ENCODE measurements at places on chromosomes 13 and 19. TPM values are rescaled to one million over a fixed set of nuclear protein-coding genes. Genes with fewer than 3 reads are reported as not detected.
A peak's percentile ranks its signal among the peaks of the same experiment; 100 is the strongest.

DNA sequence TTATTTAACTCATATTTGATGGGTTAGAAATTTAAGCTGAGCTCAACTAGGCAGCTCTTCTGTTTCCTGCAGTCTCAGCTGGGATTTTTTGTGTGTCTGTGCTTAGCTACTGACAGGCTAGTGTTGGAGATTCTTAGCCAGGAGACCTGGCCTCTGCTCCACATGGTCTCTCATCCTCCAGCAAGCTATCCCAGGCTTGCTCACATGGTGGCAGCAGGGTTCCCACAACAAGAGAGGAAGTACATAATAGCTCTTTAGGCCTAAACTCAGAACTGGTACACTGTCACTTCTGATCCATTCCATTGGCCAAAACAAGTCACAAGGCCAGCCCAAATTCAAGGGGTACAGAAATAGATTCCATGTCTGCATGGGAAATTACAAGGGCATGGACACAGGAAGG is 406.2 kb downstream of the SUCLA2 start:
- no peak overlapping the region for H3K4me3 ChIP-seq
- no peak for DNase-seq
- H3K4me1 ChIP-seq: no peaks in the 10 kb centered on the region
- no peak overlapping the region for H3K27ac ChIP-seq

DNA sequence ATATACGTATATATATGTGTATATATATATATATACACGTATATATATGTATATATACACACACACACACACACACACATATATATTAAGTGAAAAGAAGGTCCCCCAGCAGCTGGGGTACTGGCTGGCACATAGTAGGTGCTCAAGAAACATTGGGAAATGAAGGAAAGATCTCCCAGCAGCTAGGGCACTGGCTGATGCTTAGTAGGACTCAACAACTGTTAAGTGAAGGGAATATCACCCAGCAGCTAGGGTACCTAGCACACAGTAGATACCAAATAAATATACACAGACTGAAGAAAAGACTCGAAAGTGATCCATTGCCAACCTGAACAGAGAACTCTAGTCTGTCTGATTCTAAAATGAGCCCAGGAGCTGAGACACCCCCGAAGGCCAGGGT is 12.2 kb downstream of the PODNL1 start:
- no peak for DNase-seq
- H3K4me1 ChIP-seq: no peaks in the 10 kb centered on the region
- H3K27ac ChIP-seq: no peak overlapping the region
- no peaks in the 10 kb centered on the region for H3K27me3 ChIP-seq

- peaks cover 25% of the 10 kb centered on the region for H3K4me1 ChIP-seq
- H3K4me3 ChIP-seq: peak within 1 kb of the TSS; percentile 44
- H3K27me3 ChIP-seq: no peaks in the 10 kb centered on the region
- peak within 1 kb of the TSS; percentile 45 for H3K27ac ChIP-seq
Observed at GRCh38 chr13:46387064-46387851, at the start of gene RUBCNL. Gene RUBCNL, minus strand, starts transcription at chr13:46387252. Its CDS starts 14,777 bp downstream, at chr13:46372475.

DNA sequence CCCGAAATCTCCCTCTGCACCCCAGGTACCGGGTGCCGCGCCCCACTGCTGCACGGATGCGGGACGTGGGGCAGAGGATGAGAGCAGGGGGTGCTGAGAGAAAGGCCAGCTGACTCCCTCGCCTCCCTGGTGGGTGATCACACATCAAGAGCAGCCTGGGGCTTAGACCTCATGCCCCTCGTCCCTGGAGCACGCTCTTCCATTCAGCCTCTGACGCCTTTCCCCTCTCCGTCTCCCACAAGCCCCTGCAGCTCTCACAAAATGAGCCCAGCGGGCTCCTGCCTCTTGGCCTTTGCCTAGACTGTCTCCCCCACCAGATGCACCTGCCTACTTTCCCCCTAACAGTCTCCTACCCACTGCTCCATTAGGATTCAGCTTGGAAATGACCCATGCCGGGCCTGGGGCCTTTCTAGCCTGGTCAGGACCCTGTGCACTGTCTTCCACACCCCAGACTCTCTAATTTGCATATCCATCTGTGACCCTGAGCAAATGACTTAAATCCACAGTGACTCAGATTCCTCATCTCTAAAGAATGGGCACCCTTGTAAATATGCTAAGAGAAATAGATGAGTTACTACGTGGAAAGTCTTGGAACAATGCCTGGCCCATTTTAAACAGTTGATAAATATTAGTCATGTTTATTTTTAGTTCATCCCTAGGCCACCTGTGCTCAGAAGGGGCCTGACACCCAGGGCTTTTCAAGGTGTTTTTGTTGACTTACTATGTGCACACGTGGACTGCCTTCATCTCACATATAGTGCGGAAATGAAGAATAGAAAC is 582 bp upstream of the PTPRH start:
- H3K4me3 ChIP-seq: no peak overlapping the region
- peaks cover 7% of the 10 kb centered on the region for H3K4me1 ChIP-seq
- no peak for DNase-seq
- H3K27ac ChIP-seq: no peak overlapping the region

DNA sequence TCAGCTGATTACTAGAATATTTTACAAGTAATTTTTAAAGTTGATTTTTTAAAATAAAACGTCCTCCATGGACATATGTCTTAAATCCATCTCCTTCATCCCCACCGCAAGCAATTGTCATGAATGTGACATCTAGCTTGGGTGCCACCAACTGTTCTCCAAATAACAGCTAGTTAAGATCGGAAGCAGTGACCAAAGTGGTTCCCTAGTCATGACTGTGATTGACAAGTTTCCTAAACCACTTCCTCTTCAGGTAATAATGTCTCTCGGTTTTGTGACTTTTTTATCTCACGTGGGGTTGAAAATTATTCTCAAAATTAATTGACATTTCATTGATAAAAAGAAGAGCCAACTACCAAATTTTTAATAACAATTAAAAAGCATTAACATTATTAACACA is 135.3 kb upstream of the MIR17HG start:
- no peak overlapping the region for H3K27ac ChIP-seq
- H3K36me3 ChIP-seq: no peaks in the 10 kb centered on the region
- peaks cover 3% of the 10 kb centered on the region for H3K27me3 ChIP-seq
- no peak overlapping the region for H3K4me3 ChIP-seq
- no peak for DNase-seq

- no peak for DNase-seq
- H3K4me3 ChIP-seq: no peak overlapping the region
- no peaks in the 10 kb centered on the region for H3K4me1 ChIP-seq
- H3K36me3 ChIP-seq: no peaks in the 10 kb centered on the region
- H3K27me3 ChIP-seq: no peaks in the 10 kb centered on the region
Observed at GRCh38 chr13:73922493-73923393, 211.5 kb downstream of the KLF12 start.

DNA sequence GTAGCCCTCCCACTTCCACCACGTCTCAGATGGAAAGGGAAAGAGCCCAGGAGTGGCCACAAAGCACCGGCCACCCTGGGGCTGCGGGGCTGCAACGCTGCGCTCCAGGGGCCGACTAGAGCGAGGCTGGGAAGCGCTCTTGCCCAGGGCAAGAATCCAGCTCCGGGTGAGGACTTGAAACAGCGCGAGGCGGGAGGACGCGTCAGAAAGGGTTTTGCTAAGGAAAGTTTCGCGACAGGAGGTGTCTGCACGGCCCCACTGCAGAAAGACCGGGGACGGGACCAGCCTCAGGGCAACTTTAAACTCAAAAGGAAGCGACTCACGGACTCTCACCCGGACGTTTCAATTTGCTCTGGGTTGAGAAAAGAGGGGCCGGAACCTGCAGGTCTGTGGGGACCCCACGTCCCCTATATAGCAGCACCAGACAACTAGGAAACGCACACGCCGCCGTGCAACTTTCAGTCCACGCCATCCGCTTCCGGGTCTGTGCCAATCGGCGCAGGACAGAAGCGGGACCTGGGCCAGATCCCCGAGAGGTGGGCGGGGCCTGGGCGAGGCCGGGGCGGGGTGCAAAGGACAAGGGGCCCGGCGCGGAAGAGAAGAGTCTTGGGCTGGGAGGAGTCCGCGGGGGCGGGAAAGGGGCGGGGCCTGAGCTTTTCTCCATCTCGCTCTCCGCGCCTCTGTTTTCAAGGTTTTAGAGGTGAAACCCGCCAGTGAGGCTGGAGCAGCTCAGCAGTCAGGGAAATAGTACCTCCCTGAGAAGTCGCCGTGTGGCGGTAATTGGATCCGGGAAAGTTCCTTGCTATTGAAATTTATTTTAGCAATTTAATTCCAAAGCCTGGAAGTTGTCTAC is at the start of gene ZNF816:
Gene ZNF816, minus strand, starts transcription at position 488 of the 853 bp plus-strand sequence. CDS start 6,792 bp downstream, outside the sequence.
- H3K27me3 ChIP-seq: no peaks in the 10 kb centered on the region
- H3K27ac ChIP-seq: peak within 1 kb of the TSS; percentile 66

DNA sequence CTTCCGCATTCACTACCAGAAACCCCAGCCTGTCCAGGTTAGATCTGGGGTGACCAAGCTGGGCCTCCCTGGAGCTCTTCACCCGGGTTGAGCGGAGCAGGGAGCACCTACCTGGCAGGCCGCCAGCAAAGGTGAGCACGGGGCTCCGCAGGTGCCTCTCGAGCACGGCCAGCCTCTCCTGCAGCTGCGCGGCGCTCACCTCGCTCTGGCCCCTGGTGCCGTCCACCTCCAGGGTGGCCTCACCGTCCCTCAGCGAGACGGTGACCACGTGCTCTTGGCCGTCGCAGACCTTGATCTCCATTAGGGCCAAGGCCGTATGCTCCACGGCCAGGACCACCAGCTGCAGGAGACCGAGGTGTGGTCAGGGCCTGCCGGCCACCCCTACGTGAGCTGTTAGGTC is 42.0 kb downstream of the GAS6 start:
- no peak overlapping the region for H3K4me3 ChIP-seq
- H3K4me1 ChIP-seq: peaks cover 3% of the 10 kb centered on the region
- no peaks in the 10 kb centered on the region for H3K36me3 ChIP-seq

- no peaks in the 10 kb centered on the region for H3K27me3 ChIP-seq
- no peak for DNase-seq
- H3K4me3 ChIP-seq: no peak overlapping the region
- no peak overlapping the region for H3K27ac ChIP-seq
- H3K36me3 ChIP-seq: peaks cover 63% of the 10 kb centered on the region
Observed at GRCh38 chr13:114035186-114035582, 61.3 kb upstream of the C13orf46 start.

DNA sequence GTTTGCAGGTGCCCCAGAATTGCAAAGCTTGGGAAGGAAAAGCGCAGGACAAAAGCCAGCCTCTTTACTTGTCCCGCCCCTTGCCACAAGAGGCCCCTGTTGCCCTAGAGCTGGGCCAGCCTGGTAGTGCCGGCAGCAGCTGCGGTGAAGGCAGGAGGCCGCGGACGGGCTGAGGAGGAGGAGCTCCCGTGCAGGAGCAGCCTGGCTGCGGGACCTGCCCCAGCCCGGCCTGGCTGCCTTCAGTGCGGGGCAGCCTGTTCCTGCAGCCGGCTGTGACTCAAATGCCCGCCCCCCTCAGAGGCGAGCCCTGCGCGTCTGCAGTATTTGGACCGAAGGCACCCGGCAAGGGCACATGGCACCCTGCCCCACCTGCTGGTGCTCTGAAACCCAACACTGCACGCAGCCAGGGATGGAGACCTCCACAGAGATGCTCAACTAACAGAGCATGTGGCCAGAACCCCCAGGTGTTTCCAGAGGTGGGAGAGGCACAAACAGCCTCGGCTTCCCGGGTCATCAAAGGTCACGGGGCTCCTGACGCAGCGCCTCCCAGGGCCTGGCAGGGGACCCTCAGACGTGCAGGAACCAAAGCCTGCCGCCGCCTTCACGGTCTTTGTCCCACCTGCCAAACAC is 29.7 kb downstream of the NAXD start:
- peak; percentile 72 for DNase-seq
- H3K27ac ChIP-seq: no peak overlapping the region
- peaks cover 11% of the 10 kb centered on the region for H3K4me1 ChIP-seq
- H3K27me3 ChIP-seq: no peaks in the 10 kb centered on the region

WASF3 gene
- total RNA-seq: 0.61 TPM

HCST gene
- 296 TPM for total RNA-seq

RAB3A gene
- 7.8 TPM for total RNA-seq

CCNA1 gene
- not detected for total RNA-seq

FAM32A gene
- 63.3 TPM for total RNA-seq

SMIM44 gene
- not detected for total RNA-seq

ESD gene
- 12.9 TPM for total RNA-seq

ZNF561 gene
- total RNA-seq: 36.9 TPM

ACP7 gene
- not detected for total RNA-seq

IFNL1 gene
- total RNA-seq: 1.4 TPM
